ENCODE measurements at places on chromosomes 7 and 10. TPM values are rescaled to one million over a fixed set of nuclear protein-coding genes. Genes with fewer than 3 reads are reported as not detected.

The OR2A1 gene
- not detected for total RNA-seq

The CDK14 gene
- 16.2 TPM for total RNA-seq

The HOXA4 gene
- not detected for total RNA-seq

The KLF14 gene
- 0.22 TPM for total RNA-seq

The RAMP3 gene
- not detected for total RNA-seq

The TUBAL3 gene
- not detected for total RNA-seq

The GATAD1 gene
- total RNA-seq, result 21.8 TPM

All from placental pericyte (primary cell).